ENCODE measurements at places on chromosomes 6 and 20.

DNA sequence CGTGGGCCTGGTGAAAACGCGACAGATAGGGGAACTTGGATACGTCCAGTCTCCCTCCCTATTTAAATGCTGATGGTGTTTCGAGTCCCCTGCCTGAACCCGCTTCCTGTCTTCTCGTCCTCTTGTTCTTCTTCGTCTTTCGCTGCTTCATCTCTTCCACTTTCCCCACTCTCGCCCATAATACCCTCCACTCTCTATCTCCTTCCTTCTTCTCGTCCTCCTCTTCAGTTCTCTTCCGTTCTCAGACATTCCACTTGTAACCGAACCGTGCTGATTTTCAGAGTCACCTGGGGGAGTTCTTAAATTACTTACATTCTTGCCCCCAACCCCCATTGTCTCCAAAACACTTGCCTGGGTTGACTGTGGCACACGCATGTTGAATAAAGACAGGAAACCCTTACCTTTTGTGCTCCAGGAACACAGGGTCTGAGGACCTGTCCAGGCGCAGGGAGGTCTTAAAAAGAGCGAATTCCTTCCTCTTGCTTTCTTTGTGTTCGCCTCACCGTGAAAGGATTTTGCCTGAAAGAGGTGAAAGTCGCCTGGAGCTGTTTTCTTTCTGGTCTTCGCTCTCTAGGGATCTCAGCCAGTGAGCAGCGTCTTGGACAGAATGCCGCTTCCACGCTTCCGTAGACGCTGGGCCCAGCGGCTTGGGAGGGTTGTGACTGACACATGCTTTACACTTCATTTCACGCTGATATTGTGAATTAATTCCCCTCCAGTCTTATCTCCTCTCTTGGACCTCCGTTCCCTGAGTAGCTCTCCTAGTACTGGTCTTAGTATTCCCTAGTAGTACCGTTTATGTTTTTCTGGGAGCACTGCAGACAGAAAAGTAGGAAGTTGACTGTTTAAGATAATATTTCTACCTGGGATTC lies 184.0 kb downstream of the GPX5 start:
- DNase-seq: no peak

- no peak for DNase-seq
Observed at GRCh38 chr20:7994809-7995208, 24.8 kb downstream of the TMX4 start.

DNA sequence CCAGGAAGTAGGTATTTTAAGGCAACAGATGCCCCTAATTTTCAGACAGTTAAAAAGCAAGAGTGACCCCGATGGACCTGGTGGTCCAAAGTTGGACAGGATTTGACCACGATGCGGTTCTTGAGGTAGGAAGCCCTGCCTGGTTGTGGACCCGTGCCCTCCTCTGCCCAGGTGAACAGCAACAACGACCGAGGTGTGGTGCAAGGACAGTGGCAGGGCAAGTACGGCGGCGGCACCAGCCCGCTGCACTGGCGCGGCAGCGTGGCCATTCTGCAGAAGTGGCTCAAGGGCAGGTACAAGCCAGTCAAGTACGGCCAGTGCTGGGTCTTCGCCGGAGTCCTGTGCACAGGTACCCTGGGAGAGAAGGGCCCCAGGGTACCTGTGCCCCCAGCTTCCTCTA lies 18.7 kb downstream of the TGM6 start:
- no peak for DNase-seq

GRCh38 chr6:151693366-151693765 lies 114.1 kb upstream of the ESR1 start:
- no peak for DNase-seq

DNA sequence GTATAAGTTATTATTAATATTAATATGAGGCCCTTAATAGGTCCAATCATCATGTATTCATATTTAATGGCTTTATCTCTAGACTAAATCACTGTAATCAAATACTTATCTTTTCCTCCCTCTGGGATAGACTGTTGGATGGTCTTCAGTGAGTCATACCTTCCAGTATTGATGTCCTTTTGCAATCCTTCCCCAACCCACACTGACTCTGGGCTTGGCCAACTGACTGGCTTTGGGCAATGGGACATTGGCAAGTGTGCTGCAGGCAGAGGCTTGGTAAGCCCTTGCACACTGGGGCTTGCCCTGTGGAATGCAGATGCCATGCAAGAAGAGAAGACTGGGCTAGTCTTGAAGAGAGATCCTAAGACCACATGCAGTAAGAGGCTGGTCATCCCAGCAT lies 136.6 kb downstream of the CCDC170 start:
- no peak for DNase-seq

DNA sequence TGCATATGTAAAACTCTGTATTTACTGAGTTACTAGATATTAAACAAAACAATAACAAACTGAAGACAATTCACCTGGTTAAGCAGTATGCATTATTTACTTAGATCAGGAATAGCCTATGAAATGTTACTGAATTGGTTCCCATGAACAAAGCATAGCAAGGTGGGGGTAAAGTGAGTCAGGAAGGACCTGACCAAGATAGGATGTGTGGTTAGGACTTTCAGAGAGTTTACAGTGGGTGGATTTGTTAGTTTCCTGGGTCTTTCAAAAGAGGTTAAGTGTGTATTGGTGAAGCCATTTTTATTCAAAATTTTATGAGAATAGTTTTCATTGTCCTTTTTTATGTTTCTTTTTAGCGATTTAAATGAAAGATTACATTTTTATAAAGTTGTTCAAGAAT lies 32.9 kb downstream of the TBPL1 start:
- DNase-seq: no peak
